ENCODE measurements at places on chromosomes 4 and X. TPM values are rescaled to one million over a fixed set of nuclear protein-coding genes. Genes with fewer than 3 reads are reported as not detected.

ITIH6 gene
- total RNA-seq, result 0.42 TPM

- ATAC-seq, result no peak
These were observed 16.8 kb downstream of the RASGEF1B start for GRCh38 chr4:81454948-81455347.

MAMLD1 gene
- total RNA-seq, result 1.8 TPM

CEP135 gene
- 7.9 TPM for total RNA-seq

GRCh38 chr4:13733817-13734216 is 106.3 kb upstream of the BOD1L1 start:
- ATAC-seq, result no peak

KDR gene
- total RNA-seq, result 6.9 TPM

CTAG1B gene
- not detected for total RNA-seq

ARHGAP36 gene
- not detected for total RNA-seq

NHSL2 gene
- 0.64 TPM for total RNA-seq

GRCh38 chr4:179624768-179625181 is 2182.5 kb upstream of the AGA start:
- no peak for ATAC-seq

BDH2 gene
- 48.2 TPM for total RNA-seq

GRCh38 chr4:153204728-153205648 is 745 bp downstream of the TRIM2 start:
- ATAC-seq, result peak; percentile 29

DNA sequence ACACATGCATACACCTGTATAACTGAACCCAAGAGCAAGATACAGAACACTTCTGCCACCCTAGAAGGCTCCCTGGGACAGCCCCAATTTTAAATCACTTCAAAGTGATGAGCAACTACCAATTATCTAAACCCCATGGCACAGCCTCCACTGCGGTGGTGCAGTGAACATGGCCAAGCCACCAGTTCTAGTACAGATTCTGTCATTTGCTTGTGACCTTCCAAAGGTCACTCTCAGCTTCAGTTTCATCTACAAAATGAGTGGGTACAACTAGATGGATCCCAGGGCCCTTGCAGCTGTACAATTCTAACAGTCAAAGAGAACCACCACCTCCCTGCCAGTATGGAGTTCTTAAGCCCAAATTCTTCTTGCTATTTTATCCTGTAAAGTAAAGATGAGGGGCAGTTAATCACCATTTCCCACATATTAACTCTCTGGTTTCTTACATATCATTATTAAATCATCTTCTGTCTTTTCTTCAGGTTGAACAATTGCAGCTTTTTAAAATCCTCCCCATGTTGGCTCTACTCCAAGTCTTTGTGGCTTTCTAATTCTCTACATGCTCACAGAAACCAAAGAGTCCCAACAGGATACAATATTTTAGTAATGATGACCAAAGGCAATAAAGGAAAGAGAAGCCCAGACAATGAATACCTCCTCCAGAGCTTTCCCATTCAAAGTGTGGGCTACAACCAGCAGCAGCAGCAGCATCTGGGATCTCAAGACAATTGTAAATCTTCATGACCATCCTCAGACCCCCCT is 39.0 kb upstream of the GPM6B start:
- no peak for ATAC-seq

- peak; percentile 38 for ATAC-seq
These were observed 611.2 kb downstream of the PPP4R3C start for GRCh38 chrX:26851981-26852380.

GRCh38 chr4:79331126-79331876 is 5.4 kb upstream of the NAA11 start:
- ATAC-seq, result no peak

USP51 gene
- 3.7 TPM for total RNA-seq

ADGRG2 gene
- 0.81 TPM for total RNA-seq

DNA sequence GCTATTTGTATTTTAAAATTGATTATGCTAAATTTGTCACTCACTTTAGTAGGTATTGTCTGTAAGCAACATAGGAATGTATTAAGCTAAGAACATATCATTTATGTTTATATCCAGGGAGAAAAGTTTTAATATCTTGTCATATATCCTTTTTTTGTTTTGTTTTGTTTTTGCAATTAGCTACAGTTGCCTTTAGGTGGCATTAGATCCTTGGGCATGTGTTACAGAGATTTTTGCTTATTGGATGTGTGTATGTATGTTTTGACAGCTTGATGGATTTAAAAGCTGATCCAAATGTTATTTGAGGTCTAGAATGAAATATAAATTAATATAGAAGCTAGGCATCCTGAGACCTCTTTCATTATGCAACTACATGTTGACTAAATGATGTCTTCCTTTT is 36.1 kb upstream of the OTUD4 start:
- ATAC-seq, result no peak

DNA sequence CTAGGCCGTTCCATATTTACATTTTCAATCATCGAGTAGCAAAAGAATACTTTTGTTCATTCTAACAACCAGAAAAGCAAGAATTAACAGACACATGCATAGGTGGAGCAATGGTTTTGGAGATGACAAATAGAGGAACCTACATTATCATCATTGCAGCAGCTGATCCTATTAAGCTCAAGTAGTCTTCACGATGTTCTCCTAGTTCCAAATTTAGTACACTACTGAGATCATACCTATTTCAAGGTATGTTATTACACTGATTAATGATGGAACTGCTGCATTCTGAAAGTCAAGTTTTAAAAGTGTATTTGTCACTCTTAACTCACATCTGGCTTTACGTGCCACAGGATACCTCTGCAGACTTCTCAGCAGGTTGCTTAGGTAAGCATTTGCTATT is 87.4 kb downstream of the ADGRA3 start:
- ATAC-seq, result no peak

DNA sequence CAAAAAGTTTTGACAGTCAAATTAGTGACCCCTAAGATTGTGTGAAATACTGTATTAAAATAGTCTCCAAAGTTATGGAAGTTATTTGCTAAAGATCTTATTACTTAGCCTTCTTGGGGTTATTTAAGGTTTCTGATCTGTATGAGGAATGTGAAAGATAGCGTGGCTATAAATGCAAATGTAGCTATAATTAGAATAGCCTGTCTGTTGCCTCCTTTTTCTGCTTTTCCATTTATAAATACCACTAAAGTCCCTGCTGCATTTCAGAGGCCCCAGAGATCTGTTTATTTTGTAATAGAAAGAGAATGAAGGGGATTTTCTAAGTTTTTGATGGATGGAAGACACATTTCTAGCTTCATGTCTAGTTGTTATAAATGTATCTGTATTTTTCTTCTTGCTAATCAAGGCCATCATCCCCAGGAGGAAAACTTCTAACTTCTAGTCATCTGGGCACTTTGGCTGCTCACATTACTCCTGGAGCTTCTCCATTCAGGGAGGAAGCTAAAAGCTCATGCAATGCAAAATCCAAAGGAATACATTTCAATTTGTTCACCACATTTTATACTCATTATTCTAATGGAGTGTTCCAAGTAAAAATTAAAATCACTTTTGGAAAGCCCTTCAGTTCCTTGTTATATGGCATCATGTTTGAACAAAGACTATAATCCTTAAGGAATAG is 73.9 kb downstream of the INTS12 start:
- peak; percentile 73 for ATAC-seq

DNA sequence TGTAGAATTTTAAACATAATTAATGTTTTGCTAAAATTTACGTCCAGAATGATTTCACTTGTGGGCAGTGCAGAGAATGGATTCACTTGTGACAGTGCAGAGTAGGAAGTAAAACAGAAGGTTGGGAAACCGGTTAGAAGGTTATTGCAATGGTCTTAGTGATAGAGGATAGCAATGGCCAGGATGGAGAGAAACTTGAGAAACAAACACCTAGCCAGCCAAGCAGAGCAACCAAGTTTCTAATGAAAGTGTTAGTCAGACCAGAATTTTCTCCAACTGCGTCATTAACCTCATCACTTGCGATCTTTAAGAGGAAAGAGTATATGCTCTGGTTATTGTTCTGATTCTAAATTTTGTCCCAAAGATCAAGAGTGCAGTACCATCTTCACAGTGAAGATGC is 50.0 kb upstream of the TBC1D9 start:
- ATAC-seq, result no peak

DNA sequence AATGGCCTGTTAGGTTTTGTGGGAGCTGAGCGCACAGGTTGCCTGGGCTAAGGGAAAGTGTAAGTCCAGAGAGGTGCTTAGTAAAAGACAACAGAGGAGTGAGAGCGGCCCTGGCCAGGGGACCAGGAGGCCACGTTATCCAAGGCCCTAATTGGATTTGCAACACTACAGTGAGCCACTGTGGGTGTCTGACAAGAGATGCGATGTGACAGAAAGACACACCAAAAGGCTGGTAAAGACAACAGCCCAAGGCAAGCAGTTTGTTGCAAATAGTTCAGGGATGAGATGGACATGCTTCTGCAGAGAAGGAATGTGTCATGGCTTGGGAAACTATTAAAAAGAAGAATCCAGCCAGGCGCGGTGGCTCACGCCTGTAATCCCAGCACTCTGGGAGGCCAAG is 162.7 kb upstream of the KIT start:
- ATAC-seq, result no peak

SULT1B1 gene
- total RNA-seq, result 0.19 TPM

GRCh38 chr4:5133201-5133600 is 81.9 kb downstream of the STK32B start:
- ATAC-seq, result no peak

SLC9A7 gene
- total RNA-seq, result 3.2 TPM

DNA sequence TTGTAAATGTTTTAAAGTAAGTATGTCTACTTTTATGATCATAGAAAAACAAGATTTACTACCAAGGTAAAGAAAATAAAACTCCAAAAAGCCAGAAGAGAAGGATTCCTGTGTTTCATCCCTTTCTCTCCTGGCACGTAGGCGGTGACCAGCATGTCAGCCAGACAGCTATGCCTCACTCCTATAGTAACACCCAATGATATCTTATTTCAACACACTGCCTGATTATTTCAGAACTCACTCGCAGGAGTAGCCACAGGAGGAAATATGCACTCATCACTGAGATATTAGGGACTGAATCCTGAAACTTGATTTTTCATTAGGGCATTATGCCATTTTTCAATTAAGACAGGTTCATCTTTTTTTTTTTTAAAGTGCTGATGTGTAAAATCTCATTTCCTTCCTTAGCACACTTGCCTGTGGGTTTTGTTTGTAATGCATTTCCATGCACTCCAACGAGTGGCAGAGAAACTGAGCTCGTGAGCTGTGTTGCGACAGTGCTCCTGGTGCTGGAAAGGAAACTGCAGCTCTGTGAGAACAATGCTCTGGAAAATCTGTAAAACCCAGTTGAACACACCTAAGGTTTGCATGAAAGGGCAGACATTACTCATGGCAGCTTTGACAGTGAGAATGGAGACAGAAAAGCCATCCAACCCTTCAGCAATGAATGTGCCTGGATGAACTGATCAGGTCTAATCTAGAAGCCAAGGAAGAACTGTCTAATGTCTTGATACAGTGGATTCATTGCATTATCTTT is 18.2 kb downstream of the RAI2 start:
- peak; percentile 63 for ATAC-seq

DNA sequence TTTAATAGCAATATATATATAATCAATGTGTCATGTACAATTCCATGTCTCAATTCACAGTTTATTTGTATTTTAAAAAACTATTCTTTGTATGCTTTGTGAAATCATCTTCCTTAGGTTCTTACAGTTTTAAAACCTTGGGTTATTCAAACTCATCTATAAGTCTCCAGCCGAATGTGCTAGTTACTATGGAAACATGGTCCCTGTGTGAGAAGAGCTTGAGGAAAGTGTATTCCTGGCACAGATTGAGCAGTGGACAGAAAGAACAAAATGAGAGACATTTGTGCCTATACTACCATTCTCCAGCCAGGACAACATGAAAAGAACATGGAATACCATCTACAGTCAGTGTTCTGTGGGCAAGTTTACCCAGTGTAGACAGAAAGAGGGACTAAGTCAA is 103.4 kb downstream of the EFHC2 start:
- ATAC-seq, result no peak

- ATAC-seq, result no peak
These were observed 75.0 kb downstream of the MAMLD1 start for GRCh38 chrX:150438165-150438564.

DNA sequence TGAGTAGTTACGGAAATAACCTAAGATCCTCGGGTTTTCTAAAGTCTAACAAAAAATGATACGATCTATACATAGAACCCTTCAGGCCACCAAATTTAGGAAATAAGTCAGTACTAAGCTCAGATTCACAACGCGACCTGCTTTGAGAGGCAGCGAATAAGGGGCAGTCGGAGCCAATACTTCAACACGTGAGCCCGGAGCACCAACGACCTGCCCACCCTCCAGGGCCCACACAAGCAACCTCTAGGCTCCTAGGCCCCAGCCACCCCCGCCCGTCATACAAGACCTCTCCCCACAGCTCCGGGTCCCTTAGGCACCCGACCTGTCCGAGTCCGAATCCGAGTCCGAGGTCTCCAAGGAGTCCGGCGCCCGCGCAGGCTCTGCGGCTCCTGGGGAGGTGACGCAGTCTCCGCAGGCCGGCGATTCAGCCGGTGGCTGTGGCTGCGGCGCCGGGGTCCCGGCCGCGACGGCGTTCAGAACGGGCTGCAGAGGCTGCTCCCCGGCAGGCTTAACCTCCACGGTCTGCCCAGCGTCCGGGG is 580 bp downstream of the NAF1 start:
- peak; percentile 77 for ATAC-seq

GRCh38 chrX:109624641-109625616 is at the start of gene KCNE5:
Gene KCNE5, minus strand, starts transcription at chrX:109625172. Its CDS starts 152 bp downstream, at chrX:109625020.
- peak; percentile 44 for ATAC-seq
